ENCODE measurements at places on chromosomes 1 and 21.

DNA sequence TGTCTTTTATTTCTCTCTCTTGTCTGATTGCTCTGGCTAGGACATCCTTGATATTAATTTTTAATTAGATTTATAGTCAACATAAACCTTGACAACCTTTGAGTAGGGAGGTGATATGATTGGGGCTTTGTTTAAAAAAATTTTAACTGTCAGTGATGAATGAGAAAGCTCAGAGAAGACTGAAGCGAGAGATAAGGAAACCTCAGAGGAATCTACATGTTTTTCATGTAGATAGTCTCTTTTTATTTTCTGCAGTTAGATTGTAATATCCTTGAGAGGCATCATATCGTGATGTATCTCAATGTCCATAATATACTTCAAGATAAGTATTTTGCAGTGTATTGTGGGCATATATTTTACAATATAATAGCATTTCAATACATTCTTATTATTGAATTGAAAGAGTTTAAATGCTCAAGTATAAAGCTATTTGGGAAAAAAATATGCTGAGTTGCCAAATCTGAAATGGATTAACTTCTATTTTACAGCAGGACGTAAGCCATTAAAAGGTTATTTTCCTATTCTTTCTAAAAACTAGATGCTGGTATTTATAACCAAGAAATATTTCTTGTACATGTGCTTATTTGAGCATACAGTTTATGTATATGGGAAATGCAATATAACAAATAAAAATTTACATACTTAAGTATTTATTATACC is 802.4 kb upstream of the ADGRL4 start:
- DNase-seq, result no peak

GRCh38 chr1:25066256-25066655 is 136.2 kb upstream of the RUNX3 start:
- DNase-seq, result no peak

GRCh38 chr1:183480971-183481441 is 8.7 kb downstream of the SMG7 start:
- no peak for DNase-seq

DNA sequence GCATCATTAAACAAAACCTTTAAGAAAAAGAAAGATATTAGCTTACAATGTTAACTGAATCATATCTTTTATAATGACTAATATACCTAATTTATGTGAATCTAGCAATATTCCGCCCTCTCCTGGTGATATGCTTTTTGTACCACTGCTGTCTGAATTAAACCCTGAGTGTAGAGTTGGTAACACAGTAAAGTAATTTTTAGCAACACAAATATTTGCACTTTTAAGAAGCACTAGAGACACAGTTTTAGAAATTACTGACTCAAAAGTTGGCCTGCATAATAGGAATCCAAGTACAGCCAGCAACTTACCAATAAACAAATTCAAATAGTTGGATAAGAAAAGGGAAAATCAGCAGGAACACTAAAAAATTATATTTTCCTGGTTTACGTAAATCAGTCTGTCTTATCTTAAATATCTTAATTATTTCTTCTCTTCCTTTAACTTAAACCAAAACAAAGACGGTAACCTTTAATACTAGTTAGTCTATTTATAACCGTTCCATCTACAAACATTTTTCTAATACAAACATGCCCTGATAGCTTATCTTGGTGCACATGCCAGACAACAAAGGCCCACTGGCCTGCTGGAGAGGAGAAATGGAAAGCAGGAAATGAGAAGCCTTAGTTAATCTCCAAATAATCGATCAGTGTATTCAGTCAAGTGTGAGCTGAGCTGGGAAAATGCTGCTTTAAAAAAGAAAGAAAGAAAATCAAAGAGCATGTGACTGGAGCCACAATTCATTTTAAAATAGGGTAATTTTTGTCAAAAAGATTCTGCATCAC is 246.0 kb downstream of the RERE start:
- no peak for DNase-seq

DNA sequence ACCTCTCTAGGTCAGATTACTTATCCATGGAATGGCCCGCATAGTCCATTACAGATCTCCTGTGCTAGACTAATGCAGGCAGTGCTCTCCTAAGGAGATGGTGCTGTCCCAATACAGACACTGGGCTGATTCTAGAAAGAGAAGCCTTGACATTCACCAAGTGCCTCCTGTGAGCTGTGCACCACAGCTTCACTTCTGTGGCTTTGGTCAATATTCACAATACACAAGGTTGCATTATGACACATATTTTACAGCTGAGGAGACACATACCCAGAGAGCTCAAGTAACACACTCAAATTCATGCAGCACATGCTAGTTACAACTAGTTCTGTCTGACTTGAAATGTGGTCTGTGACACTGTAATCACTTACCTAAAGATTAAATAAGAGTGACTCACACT is 59.4 kb upstream of the LRRC8B start:
- DNase-seq, result no peak

Measured in activated naive CD4-positive, alpha-beta T cell treated with anti-CD3 and anti-CD28 coated beads, Interleukin-2, amount 50 U/mL, for 16 hours (primary cell).